ENCODE measurements at places on chromosomes 2 and 18.

- no peak for DNase-seq
These were observed 83.3 kb upstream of the SLC66A3 start for GRCh38 chr2:11071939-11072338.

- no peak for DNase-seq
These were observed 105.4 kb downstream of the FHOD3 start for GRCh38 chr18:36402765-36403396.

DNA sequence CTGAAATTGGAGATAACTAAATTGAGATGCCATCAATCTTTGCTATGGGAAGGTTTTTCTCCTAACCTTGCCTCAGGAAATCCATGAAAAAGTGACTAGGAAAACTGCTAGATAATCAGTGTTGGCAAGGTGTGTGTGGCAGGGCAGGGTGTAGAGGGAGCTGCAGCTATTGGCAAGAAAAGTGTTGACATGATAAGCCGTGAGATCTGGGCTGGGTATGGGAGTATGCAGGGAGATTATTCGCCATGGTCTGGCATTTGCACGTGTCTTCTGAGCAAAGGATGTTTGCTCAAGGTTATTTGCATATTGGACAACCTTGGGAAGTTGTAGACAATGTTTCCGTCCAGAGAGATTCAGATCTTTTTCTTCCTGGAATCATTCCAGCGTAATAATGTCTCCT lies 74.7 kb downstream of the SERPINB8 start:
- no peak for DNase-seq

DNA sequence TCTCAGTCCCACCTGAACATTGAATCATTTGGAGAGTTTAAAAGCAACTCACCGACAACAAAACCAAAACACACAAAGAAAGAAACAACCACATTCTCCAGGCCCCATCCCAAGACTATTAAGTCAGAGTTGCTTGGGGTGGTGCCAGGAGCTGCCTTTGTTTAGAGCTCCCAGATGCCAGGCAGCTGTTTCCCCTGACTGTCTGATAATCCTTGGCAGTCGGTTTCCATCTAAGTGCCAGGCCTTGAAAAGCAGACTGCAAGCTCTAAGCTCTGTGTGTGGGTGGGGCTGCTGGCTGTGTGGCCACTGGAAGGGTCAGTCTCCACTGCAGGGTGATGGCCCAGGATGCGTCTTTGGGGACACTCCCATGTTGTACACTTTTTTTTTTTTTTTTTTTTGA lies 255.3 kb upstream of the AGAP1 start:
- DNase-seq: no peak

- no peak for DNase-seq
These were observed 48.1 kb upstream of the HPCAL1 start for GRCh38 chr2:10254373-10255188.

- DNase-seq: no peak
These were observed 21.0 kb upstream of the CDKL4 start for GRCh38 chr2:39264733-39265132.

- DNase-seq: no peak
These were observed 61.9 kb upstream of the CABYR start for GRCh38 chr18:24076950-24077349.

DNA sequence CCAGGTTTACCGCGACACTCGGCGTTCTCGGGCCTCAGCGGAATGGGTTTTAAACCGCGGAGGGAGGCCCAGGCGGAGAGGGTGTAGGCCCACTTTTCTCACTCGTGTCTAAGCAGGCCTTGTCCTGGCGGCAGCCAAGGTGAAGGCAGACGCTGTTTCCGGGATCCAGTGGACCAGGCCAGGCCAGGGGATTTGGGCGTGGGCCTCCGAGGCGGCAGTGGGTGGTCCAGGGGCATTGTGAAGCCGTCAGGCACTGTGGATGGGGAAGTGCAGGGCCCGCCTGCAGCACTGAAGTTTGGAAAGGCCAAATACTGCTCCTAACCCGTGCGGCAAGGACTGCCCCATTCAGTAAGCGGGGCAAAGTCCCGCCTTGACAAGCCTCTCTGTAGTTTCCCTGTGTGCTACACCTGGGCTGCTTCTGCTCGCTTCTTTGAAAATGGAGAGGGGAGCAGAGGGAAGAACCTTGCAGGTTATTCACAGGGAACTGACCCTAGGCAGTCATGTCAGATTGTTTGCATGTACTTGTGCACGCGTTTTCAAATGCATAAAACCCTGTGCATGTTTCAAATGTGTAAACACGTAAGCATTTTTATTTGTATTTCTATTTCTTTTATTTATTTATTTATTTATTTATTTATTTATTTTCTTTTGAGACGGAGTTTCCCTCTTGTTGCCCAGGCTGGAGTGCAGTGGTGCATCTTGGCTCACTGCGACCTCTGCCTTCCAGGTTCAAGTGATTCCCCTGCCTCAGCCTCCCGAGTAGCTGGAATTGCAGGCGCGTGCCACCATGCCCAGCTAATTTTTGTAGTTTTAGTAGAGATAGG lies 7.5 kb upstream of the DLX2 start:
- DNase-seq: no peak

GRCh38 chr2:121890041-121890440 lies 134.6 kb downstream of the TSN start:
- DNase-seq: no peak

- DNase-seq: peak; percentile 19
These were observed 73.5 kb downstream of the LIMS1 start for GRCh38 chr2:108607706-108608301.

GRCh38 chr2:175621821-175622220 lies 380.2 kb downstream of the LNPK start:
- DNase-seq: no peak

DNA sequence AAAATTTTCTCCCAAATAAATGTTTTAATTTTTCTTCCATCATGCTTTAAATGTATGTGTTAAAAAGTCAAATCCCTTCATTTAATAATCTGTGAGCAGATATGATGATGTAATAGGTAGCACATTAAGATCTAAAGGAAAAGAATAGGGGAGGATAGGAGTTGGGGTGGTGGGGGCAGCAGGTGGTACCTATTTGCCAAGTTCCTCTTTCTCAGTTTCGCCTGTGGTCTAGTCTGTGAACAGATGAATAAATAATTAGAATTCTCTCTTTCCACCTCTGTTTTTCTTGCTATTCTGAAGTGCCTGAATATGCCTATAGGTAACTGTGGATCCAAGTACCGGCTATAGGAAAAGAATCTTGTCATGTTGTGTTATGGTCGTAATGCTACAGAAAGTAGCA lies 152.5 kb downstream of the NRXN1 start:
- no peak for DNase-seq

GRCh38 chr18:39178166-39178565 lies 1612.6 kb upstream of the CELF4 start:
- DNase-seq: no peak

DNA sequence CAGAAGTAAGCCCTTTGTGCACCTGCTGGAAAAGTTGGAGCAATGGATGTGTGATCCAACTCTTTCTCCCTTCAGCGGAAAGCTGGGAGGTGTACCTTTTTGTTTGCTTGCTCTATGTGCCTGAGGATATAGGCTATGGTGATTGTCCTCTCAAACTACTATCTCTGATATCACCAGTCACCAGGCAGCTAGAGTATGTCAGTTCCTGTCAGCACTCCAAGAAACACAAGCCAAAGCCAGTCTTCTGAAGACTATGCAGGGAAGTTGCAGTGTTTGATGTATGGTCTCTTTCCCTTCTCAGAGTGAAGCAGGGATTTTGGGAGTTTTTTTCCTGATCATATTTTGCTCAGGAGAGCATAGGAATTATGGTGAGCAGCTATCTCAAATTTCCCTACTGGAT lies 146.4 kb downstream of the PTH2R start:
- DNase-seq: peak; percentile 87

GRCh38 chr2:112480530-112481049 lies 1.4 kb upstream of the TTL start:
- DNase-seq: no peak

DNA sequence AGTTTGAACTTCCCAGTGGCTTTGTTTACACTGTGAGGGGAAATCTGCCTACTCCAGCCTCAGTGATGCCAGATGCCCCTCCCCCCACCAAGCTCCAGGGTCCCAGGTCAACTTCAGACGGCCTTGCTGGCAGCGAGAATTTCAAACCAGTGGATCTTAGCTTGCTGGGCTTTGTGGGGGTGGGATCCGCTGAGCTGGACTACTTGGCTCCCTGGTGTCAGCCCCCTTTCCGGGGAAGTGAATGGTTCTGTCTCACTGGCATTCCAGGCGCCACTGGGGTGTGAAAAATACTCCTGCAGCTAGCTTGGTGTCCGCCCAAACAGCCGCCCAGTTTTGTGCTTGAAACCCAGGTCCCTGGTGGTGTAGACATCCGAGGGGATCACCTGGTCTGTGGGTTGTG lies 70.0 kb upstream of the NEUROD1 start:
- no peak for DNase-seq

DNA sequence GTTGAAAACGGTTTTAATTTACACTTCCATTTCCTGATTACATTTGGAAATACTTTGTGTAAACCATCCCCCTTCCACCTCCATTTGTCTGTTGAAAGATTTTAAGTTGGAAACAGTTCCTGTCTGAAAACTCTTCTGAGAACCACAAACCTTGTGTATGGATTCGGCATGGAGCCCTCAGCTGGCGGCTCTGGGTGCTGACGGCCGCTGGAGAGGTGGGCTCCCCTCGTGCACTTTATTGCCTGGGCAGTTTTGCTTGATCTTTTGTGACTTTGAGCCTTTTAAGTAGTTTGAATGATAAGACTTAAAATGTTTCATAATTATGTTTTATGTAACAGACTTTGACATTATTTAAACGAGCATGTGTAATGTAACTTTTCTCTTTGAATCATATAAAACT lies 11.1 kb downstream of the KLF11 start:
- no peak for DNase-seq

DNA sequence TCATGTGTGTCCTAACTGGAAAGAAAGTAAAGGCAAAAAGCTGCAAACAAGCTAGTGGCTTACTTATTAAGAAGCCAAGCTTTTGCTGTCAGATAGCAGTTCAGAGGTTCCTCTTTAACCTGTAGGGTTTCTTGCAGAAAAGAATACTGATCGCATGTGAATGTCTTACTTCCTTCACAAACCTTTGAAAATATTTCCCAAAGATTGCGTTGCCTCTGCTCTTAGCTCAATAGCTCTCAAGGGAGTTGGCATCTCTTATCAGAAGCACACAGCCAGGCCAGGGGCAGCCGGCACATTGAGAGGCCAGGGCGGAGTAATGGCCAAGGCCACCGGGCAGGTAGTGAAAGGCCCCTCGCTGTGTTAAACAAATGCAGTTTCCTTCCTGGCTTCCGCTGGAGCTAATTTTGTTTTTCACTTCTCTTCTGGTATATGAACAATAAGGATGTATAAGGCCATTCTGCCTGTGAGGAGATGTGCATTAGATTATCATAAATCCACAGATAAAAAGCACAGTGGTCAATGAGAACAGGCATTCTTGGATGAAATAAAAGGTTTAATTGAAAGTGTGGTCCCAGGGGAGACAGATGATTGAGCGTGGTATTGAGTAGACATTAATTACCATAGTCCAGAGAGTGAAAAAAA lies 542.4 kb upstream of the NRP2 start:
- no peak for DNase-seq

GRCh38 chr18:56541793-56542192 lies 96.6 kb downstream of the TXNL1 start:
- no peak for DNase-seq

GRCh38 chr2:74748665-74749064 lies 85.3 kb upstream of the HK2 start:
- DNase-seq: no peak

DNA sequence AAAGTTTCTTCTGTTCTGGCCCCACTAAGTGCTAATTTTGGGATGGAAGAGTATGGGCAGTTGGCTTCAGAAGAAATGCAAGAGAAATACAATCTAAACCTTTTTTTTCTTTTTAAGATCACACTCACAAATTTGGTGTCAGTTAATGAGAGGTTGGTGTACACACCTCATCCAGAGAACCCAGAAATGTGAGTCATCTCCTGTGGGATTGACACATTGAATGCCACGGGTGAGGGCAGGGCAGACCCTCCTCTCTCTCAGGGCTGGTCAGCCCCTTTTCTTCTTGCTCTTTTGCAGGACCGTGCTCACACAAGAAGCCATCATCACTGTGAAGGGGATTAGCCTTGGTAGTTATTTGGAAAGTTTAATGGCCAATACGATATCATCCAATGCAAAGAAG lies 19.2 kb downstream of the PRELID3A start:
- DNase-seq: no peak

DNA sequence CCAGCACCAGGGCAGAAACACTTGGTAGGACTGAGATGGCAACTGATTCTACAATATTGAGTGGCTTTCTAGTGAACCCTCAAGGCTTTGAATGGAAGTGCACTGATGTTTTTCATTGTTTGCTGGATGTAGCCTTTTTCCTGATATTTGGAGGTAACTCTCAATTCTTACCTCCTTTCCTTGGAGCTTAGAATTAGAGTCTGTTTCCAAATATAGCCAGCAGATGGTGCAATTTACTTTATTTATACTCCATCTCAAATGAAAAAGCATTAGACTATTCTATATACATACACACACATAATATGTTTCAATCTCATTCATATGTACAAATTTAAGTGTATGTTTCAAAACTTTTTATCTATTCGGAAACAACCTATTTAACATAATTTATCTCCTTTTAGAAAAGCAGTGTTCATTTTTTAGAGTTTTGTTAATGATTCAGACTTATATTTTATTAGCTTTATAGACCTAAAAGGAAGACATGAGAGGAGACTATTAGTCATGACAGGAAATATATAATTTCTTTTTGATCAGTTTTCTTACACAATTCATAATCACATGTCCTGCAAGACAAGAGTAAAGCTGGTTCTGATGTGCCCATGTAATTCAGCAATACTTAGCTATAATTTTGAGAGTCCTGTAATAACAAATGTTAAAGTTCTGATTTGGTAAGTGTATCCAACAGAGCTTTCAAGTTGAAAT lies 124.8 kb downstream of the NUP35 start:
- DNase-seq: peak; percentile 17

GRCh38 chr2:56309626-56310170 lies 125.9 kb downstream of the CCDC85A start:
- DNase-seq: no peak

- peak; percentile 2 for DNase-seq
These were observed 170.0 kb downstream of the DNAH7 start for GRCh38 chr2:195898505-195899191.

DNA sequence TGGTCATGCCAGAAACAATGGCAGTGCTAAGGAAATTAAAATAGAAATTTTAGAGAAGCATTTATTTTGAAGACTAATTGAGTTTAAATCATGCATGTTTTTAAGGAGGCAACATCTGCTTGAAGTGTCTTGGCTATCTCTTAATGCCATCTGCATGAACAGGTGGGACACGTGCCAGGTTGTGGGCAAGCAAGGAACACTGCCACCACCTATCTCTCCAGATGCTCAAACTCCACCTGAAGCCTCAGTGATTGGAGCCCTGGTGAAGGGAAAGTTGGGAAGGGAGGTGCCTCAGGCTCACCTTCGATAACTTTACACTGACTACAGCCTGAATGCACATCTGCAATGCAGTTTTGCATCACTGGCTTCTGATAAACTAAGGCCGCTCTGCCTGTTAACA lies 91.5 kb downstream of the TPGS2 start:
- DNase-seq: no peak

GRCh38 chr2:696999-697627 lies 19.9 kb upstream of the TMEM18 start:
- no peak for DNase-seq

- DNase-seq: peak; percentile 37
These were observed 273.9 kb downstream of the MYT1L start for GRCh38 chr2:2057125-2057721.

Measured in LNCaP clone FGC (cell line).